ENCODE measurements at places on chromosomes 16 and 17.

- DNase-seq = peak; percentile 80
These were observed 40.3 kb upstream of the MRPS23 start for GRCh38 chr17:57889892-57890856.

GRCh38 chr16:82368041-82368440, 198.0 kb upstream of the MPHOSPH6 start:
- DNase-seq = no peak

DNA sequence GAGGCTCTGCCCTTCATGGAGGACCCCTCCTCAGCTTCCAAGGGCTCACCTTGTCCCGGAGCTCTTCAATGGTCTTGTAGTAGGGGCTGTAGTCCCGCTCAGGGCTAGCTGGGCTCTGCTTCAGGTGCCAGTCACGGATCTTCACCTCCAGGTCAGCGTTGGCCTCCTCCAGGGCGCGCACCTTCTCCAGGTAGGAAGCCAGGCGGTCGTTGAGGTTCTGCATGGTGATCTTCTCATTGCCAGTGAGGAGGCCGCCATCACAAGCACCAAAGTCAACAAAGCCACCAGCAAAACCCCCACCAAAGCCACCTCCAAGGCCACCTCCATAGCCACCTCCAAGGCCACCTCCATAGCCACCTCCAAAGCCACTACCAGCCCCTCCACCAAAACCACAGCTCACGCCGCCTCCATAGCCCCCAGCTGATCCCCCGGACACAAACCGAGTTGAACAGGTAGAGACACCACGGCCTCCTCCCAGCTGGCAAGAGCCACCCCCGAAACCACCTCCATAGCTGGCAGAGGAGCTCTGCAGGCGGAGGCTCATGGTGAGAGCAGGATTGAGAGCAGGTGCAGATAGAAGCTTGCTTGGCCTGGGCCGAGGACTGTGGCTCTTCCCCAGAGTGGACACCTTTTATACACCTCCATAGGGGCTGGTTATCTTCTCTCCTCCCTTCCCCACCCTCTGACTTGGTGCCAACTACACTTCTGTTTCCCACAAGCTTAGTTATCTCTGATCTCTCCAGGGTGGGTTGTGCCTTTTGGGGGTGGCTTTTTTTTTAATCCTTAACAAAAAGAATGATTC, at the start of gene KRT13:
Gene KRT13, minus strand, starts transcription at position 606 of the 802 bp plus-strand sequence. Its CDS starts 62 bp downstream, at position 544.
- DNase-seq = peak; percentile 73

GRCh38 chr17:72950242-72950931, 142.1 kb downstream of the SLC39A11 start:
- DNase-seq = no peak

DNA sequence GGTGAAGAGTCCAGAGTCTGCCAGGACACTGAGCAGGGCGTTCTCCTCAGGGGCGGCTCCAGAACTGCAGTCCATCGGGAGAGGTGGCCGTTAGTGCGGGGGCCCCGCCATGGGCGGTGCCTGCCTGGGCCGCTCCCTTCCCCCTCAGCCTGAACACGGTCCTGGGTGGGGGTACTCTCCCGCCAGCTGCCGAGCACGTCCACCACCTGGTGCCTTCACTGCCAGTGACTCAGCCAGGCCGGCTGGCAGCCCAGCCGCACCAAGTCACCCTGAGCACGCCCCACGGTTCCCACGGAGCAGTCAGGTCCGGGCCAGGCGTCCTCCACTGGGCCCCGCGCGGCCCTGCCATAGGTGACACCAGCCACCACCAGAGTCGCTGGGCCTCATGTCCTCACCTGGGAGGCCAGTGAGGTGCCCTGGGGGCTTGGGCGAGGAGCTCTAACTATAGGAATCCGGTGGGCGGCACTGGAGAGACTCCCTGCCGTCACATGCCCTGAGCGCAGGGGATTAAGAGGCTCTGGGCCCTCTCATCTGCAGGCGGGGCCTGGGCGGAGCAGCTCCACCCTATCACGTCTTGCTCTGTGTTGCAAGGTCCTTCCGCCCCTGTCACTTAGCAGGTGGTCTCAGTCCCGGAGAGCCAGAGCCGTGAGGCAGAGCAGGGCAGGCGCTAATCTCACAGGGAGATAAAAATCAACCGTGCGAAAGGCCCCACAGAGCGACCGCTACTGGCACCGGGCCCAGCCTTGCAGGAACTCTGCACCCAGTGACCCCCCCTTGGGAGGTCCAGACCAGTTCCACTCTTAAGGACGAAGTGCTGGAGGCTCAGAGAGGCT, 14.3 kb downstream of the PIEZO1 start:
- DNase-seq = peak; percentile 86

DNA sequence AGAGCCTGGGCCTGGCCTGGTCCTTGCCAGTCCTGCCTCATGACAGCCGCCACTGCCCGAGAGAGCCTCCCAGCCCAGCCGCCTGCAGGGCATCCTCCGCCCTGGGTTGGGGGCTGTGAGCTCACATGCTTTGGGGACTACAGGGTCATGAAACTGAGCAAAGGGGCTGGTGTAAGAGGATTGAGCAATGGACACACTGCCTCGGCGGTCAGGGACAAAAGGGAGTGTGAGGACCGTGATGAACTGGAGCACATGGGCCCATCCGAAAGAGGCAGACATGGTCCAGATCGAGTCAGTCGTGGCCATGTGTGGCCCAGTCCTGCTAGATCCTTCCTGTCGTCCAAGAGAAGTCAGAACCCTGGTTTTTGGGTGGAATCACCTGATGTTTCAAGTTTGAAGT, 52.3 kb downstream of the GSG1L start:
- no peak for DNase-seq

DNA sequence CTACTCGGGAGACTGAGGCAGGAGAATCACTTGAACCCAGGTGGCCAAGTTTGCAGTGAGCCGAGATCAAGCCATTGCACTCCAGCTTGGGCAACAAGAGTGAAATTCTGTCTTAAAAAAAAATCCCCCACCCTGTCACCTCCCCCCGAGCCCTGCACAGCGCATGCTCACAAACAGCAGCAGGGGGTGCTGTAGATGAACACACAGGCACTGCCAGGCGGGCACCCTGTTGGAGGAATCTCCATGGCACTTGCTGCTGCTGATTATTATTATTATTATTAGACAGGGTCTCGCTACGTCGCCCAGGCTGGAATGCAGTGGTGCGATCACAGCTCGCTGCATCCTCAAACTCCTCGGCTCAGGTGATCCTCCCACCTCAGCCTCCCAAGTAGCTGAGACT, 24.6 kb downstream of the FZD2 start:
- DNase-seq = no peak

DNA sequence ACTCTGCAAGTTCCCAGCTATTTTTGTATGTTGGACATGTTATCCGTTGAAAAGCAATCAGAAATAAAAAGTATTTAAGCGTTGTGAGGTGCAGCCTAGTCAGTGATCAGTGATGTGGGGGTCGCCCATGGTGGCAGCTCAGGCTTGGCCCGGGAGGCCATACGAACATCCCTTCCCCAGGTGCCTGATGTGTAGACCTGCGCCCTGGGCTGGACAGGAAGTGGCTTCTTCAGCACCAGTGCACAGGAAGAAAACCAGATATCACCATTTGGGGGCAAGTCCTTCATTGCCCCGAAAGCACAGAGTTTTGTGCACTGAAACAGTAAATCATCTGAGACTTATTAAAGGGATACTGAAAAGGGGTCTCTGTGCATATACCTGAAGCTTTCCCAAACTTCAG, 98.9 kb downstream of the SOCS1 start:
- DNase-seq = no peak

DNA sequence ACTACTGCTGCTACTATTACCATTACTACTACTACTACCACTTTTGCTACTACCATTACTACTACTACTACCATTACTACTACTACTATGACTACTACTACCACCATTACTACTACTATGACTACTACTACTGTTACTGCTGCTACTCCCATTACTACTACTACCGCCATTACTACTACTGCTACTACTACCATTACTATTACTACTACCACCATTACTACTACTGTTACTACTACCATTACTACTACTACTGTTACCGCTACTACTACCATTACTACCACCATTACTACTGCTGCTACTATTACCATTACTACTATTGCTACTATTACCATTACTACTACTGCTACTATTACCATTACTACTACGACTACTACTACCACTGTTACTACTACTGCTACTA, 209.1 kb downstream of the IRF8 start:
- DNase-seq = no peak

Data from ureter (tissue), 1 donor.